ENCODE measurements at places on chromosomes 11 and 22. TPM values are rescaled to one million over a fixed set of nuclear protein-coding genes. Genes with fewer than 3 reads are reported as not detected.

DNA sequence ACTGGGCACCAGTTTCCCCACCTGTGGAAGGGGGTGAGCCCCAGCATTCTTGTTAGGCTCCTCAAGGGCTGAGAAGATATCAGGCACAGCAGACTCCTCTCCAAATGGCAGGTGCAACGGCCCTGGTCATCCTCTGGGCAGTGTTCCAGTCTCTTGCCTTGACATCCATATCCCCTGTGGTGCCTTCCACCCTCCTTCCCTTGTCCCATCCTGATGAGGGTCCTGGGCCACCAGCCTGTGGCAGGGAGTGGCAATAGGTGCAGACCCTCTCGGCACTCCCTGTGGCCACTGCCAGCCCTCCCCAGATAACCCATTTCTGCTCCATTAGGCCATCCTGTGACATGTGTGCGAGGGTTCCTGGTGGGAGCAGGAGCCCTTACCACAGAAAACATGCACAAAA is 78.8 kb upstream of the NECTIN1 start:
- no peak overlapping the region for H3K4me3 ChIP-seq
- H3K36me3 ChIP-seq, result no peaks in the 10 kb centered on the region
- no peaks in the 10 kb centered on the region for H3K27me3 ChIP-seq
- H3K27ac ChIP-seq, result no peak overlapping the region
- H3K4me1 ChIP-seq, result no peaks in the 10 kb centered on the region

- no peaks in the 10 kb centered on the region for H3K27me3 ChIP-seq
- H3K4me3 ChIP-seq, result no peak overlapping the region
- no peak overlapping the region for H3K27ac ChIP-seq
- peaks cover 9% of the 10 kb centered on the region for H3K4me1 ChIP-seq
- no peak for DNase-seq
Measured at GRCh38 chr11:57249384-57250319, 12.6 kb upstream of the APLNR start.

- H3K27ac ChIP-seq, result no peak overlapping the region
- no peak overlapping the region for H3K4me3 ChIP-seq
- DNase-seq, result no peak
Measured at GRCh38 chr11:86220653-86221052, 23.9 kb upstream of the EED start.

DNA sequence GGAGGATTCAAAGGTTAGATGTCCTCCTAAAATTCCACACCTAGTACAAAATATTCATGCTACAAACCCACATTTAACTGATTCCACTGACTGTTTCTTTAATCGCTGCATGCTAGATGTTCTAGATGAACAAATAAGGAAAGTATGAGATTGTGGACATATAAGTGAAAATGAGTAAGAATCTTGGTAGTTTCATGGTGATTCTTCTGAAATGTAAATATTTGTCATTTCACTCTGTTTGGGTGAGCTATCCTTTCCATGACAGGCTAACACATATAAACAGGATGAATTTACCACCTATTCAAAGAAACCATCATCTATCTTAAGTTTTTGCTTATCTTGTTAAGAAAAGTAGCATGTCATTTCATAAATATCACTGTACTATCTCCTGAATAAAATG is 14.8 kb downstream of the OR5B3 start:
- no peak overlapping the region for H3K27ac ChIP-seq
- no peaks in the 10 kb centered on the region for H3K27me3 ChIP-seq
- H3K36me3 ChIP-seq, result no peaks in the 10 kb centered on the region

DNA sequence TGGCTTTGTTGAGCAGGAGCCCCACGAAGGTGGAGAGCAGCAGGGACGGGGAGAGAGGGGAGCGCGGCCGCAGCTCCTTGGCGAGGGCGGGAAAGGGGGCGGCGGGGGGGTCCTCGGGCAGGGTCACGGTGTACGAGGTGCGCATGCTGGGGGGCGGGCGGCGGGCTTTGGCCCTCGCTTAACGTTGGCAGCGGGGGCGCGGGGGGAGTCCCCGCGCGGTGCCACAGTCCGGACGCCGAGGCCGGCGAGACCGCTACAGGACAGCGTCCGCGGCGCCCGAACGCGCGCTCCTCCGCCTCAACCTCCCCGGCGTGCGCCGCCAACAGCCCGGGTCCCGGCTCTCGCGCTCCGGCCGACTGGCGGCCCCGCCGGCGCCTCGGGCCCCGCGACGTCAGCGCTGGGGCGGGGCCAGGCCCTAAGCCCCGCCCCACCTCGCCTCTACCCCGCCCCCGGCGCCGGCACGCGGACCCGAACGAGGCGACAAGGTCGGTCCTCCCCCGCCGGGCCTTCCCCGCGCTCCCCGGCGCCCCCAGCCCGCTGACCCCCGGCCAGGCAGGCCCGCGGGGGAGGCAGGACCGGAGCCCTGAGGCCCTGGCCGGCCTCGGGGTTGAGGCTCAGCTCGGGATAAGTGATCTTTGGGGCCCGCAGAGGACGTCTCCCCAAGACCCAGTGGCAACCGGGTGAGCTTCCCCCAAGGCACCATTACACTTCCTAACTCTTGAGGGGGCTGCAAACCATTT is 17.5 kb downstream of the USP2 start:
- peaks cover 11% of the 10 kb centered on the region for H3K36me3 ChIP-seq
- peaks cover 97% of the 10 kb centered on the region for H3K4me1 ChIP-seq
- H3K4me3 ChIP-seq, result peak overlapping the region; percentile 76

DNA sequence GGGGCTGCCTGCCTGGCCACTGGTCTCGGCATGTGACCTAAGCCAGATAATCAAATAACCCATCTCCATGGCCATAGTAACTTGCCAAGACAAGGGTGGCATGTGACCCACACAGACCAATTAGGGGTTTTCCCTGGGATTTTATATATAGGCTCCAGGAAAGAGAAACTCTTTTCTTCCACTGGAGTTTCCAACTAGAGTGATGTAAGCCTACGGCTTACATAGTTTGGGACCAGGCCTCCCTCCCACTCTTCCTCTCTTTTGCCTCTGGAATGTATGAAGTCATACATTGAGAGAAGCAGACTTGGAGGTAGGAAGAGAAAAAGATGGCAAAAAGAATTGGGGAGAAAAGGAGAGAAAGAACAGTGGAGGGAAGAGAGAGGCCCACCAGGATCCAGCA is 84.6 kb upstream of the LDLRAD3 start:
- H3K27me3 ChIP-seq, result no peaks in the 10 kb centered on the region
- H3K36me3 ChIP-seq, result no peaks in the 10 kb centered on the region
- H3K27ac ChIP-seq, result no peak overlapping the region
- DNase-seq, result no peak

- H3K27me3 ChIP-seq, result no peaks in the 10 kb centered on the region
- H3K36me3 ChIP-seq, result no peaks in the 10 kb centered on the region
- H3K4me1 ChIP-seq, result no peaks in the 10 kb centered on the region
- DNase-seq, result no peak
- no peak overlapping the region for H3K27ac ChIP-seq
- no peak overlapping the region for H3K4me3 ChIP-seq
Measured at GRCh38 chr11:121844016-121844415, 272.0 kb downstream of the BLID start.

GRCh38 chr11:92048415-92048814 is 176.2 kb upstream of the FAT3 start:
- no peak for DNase-seq
- no peak overlapping the region for H3K27ac ChIP-seq
- no peak overlapping the region for H3K4me3 ChIP-seq
- H3K36me3 ChIP-seq, result no peaks in the 10 kb centered on the region

DNA sequence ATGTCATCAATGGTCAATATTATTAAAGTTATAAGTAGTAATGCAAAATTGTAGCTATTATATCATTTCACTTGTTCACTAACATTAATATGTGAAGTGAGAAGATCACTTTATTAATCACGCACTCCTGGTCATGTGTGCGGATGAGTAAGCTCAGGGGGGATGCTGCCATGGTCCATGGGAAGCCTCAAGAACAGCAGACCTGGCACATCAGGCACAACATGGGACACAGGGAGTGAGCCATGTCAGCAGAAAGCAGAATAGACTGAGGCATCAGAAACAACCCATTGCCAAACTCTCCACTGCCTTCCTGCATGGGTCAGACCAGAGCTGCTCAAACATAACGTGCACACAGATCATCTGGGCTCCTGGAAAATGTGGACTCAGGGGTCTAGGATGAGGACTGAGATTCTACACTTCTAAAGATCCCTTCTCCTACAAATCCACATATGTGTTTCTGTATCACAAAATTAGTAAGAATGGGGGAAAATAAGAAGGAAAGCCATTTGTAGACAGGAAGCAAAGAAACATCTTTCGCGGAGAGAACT is 63.8 kb upstream of the VPREB1 start:
- no peaks in the 10 kb centered on the region for H3K4me1 ChIP-seq
- H3K36me3 ChIP-seq, result no peaks in the 10 kb centered on the region
- H3K27me3 ChIP-seq, result no peaks in the 10 kb centered on the region
- H3K4me3 ChIP-seq, result no peak overlapping the region

DNA sequence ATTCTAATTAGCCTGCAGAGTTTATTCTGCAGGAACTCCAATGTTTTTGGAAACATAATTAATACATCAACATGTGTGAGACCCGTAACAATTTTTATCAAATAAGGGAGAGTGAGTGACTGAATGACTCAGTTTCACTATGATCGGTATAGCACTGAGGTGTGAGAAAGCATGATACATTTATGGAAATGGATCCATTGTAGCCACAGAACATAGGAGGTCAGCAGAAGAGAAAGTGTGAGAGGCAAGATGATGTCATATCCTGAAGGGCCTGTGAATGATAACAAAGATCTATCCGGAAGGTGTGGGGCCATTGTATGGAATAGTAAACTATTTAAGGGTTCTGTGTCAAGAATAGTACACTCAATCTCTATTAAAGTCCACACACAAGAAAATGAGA is 1406.1 kb upstream of the TENM4 start:
- no peaks in the 10 kb centered on the region for H3K27me3 ChIP-seq
- H3K36me3 ChIP-seq, result no peaks in the 10 kb centered on the region
- H3K4me1 ChIP-seq, result no peaks in the 10 kb centered on the region
- no peak overlapping the region for H3K27ac ChIP-seq

- peak overlapping the region; percentile 72 for H3K27ac ChIP-seq
- DNase-seq, result no peak
- H3K4me3 ChIP-seq, result no peak overlapping the region
- H3K36me3 ChIP-seq, result no peaks in the 10 kb centered on the region
Measured at GRCh38 chr22:27754247-27754887, 47.2 kb downstream of the MN1 start.

GRCh38 chr11:61967924-61968757 is 707 bp upstream of the FTH1 start:
- H3K4me3 ChIP-seq, result peak overlapping the region; percentile 63
- no peak for DNase-seq
- H3K27ac ChIP-seq, result peak overlapping the region; percentile 98
- peaks cover 34% of the 10 kb centered on the region for H3K4me1 ChIP-seq
- H3K27me3 ChIP-seq, result no peaks in the 10 kb centered on the region

The PAX6 gene
- total RNA-seq, result not detected

The KCNJ1 gene
- not detected for total RNA-seq

The POU2AF3 gene
- 1.7 TPM for total RNA-seq

The RAB6A gene
- 115 TPM for total RNA-seq

The TPH1 gene
- 0.38 TPM for total RNA-seq

The MYOD1 gene
- total RNA-seq, result not detected

The ZP1 gene
- total RNA-seq, result not detected

The KRTAP5-4 gene
- not detected for total RNA-seq

Data from esophagus squamous epithelium (tissue), 5 donors.